ENCODE measurements at places on chromosomes 2 and 18.

DNA sequence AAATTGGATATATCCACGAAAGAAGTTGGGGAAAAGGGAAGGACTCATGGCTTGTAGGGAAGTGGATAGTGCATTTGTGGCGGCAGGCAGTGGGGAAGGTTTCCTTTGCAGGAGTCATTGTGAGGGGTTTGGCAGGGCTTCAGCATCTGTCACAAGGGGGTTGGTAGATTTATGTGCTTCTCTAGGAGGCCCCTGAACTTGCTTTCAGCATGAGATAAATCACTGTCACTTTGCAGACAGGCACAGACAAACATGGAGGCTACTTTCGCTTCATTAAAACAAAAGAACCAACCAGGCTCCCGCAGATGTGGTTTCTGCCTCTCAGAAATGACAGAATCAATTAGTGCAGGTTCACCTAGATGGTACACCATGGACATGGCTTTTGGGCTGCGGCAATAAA is 340.7 kb downstream of the TGIF1 start:
- DNase-seq, result no peak

DNA sequence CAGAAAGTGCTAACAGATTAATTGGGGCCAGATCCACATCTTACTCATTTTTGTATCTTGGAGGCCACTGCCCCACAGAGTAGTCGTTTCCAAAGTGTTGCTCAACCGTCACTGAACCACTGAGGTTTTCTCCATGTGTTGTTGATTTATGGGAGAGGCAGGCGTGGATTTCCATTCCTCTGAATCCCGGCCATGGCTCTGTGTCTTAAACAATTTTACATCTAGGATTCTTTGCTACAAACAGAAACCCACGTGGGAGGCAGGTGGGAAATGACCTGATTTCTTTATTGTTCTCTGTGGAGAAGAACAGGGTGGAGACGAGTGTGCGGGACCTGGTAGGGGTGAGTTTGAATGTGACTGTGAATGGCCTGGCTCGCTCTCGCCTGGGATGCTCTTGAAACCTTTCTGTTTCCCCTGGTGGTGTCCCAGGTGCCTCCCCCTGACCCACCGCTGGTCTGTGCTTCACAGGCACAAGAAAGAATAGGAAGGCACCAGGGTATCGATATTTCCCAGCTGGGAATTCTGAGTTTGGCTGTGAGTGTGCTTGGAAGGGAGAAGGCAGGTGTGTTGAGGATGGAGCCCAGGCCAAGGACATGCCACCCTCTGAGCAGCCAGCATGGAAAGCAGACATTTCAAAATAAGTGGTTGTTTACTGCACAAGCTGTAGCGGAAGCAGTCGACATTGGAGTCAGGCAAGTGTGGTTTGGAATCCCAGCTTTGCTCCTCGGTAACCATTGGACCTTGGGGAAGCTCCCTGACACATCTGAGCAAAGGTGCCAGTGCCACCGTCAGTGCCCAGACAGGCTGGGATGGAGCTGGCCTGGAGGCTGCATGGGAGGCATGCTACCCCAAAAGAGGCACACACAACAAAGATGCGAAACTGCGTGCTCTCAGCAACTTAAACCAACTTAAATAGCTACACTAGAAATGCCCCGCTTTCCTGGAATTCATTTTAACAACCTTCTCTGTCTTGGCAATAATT is 50.0 kb downstream of the LPIN1 start:
- no peak for DNase-seq

GRCh38 chr2:17070711-17071110 is 405.1 kb upstream of the CYRIA start:
- no peak for DNase-seq

GRCh38 chr2:127695491-127696472 is 5.5 kb upstream of the SFT2D3 start:
- peak; percentile 19 for DNase-seq

Data from stimulated activated CD4-positive, alpha-beta T cell treated with anti-CD3 and anti-CD28 coated beads, Interleukin-1b, Interleukin-23, amount 100 ng/mL, for 1 hour (primary cell).